Activated naive CD4-positive, alpha-beta T cell treated with anti-CD3 and anti-CD28 coated beads, Interleukin-2, amount 50 U/mL, for 16 hours (primary cell): ENCODE measurements at places on chromosomes 5 and 9.
A peak's percentile ranks its signal among the peaks of the same experiment; 100 is the strongest.

DNA sequence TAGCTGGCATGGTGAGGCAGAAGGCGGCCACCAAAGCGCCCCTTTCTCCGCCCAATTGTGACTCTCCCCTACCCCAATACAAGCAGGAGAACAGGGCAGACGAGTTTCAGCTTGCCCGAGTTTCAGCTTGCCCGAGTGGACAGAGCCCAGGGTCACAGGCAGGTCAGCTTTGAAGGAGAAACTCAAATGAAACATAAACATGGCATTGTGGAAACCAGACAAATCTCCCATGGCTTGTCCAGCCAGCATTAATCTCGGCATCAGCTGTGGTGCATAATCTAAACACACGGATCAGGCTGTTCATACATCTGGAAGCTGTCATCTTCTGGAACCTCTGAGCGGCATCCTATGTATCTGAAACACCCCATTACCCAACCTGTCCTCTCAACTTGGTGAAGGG is 16.9 kb downstream of the PTCH1 start:
- DNase-seq, result no peak

GRCh38 chr5:172642051-172642409 is 967 bp downstream of the NEURL1B start:
- DNase-seq, result no peak

DNA sequence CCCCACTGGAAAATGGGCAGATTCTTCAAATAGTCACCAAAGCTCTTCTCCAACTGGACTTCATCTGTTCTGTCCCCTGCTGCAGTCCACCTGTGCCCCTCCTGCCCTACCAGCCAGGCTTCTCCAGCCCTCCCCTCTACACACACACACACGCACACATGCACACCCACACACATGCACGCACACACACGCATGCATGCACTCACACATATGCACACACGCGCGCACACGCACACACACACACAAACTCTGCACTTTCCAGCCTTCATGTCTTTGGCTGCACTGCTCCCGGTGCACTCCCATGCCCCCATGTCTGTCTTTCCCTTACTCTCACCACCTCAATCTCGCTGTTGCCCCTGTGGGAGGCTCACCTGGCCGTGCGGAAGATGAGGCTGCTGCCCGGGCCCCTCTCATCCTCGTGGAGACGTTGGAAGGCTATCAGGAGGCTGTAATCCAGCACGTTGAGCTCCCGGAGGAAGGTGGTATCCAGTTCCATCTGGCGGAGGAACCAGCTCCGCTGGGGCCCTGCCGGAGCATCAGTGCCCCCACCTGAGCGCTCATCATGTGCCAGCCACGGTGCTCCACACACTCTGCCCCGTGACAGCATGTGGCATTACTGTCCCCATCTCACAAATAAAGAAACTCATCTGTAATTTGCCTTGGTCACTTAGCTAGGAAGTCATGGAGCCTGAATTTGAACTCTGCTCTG is 5.7 kb downstream of the PIP5KL1 start:
- DNase-seq, result no peak

DNA sequence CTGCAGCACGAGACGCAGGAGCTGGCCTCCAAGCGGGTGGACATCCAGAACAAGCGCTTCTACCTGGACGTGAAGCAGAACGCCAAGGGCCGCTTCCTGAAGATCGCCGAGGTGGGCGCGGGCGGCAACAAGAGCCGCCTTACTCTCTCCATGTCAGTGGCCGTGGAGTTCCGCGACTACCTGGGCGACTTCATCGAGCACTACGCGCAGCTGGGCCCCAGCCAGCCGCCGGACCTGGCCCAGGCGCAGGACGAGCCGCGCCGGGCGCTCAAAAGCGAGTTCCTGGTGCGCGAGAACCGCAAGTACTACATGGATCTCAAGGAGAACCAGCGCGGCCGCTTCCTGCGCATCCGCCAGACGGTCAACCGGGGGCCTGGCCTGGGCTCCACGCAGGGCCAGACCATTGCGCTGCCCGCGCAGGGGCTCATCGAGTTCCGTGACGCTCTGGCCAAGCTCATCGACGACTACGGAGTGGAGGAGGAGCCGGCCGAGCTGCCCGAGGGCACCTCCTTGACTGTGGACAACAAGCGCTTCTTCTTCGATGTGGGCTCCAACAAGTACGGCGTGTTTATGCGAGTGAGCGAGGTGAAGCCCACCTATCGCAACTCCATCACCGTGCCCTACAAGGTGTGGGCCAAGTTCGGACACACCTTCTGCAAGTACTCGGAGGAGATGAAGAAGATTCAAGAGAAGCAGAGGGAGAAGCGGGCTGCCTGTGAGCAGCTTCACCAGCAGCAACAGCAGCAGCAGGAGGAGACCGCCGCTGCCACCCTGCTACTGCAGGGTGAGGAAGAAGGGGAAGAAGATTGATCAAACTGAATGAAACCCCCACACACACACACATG is 654 bp downstream of the PURA start:
- peak; percentile 41 for DNase-seq

GRCh38 chr5:8826508-8826907 is 719.4 kb downstream of the SEMA5A start:
- no peak for DNase-seq

DNA sequence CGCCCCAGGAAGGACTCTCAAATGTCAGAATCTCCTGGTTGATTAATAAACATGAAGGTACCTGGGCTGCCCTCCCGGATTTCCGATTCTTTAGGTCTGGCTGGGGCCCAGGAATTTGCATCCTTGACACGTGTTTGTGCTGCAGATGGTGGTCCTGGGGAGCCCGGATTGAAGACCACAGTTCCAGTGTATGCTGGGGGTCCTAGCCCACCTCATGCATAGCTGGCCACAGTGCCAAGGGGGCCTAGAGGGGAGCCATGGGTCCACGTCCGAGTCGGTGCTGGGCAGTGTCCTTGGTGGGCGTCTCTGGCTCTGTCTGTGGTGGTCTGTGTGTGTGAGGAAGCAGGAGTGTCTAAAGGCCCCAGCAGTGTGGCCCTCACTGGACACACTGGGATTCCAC is 3.2 kb downstream of the NCS1 start:
- no peak for DNase-seq

- DNase-seq, result no peak
These were observed 22.8 kb upstream of the FUBP3 start for GRCh38 chr9:130556396-130557076.
